ENCODE measurements at places on chromosomes 1 and 21. TPM values are rescaled to one million over a fixed set of nuclear protein-coding genes. Genes with fewer than 3 reads are reported as not detected.

RAB7B gene
- total RNA-seq, result 1.4 TPM

ACP6 gene
- 10.9 TPM for total RNA-seq

PRDM2 gene
- total RNA-seq, result 36.1 TPM

SLC44A5 gene
- total RNA-seq, result 0.58 TPM

- DNase-seq, result no peak
These were observed 2.0 kb downstream of the SYDE2 start for GRCh38 chr1:85198864-85199263.

GRCh38 chr21:41506611-41507520, 1.1 kb downstream of the TMPRSS2 start:
- no peak for DNase-seq

- no peak for DNase-seq
These were observed 155.4 kb downstream of the NFIA start for GRCh38 chr1:61237659-61238358.

DNA sequence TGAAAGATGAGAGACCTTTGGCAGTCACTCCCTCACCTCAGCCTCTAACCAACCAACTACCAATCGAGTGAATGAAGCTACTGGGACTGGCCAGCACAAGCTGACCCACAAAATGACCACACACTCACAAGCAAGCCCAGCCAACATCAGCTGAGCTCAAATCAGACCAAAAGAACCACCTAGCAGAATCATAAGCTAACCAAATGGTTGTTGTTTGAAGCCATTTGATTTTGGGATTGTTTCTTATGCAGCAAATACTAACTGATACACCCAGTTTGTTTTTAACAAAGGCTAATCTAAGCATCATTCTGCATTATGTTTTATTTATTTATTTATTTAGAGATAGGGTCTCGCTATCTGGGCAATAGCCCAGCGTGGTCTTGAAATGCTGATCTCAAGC, 310.4 kb downstream of the SETD4 start:
- DNase-seq, result no peak

GRCh38 chr1:225418598-225418997, 9.2 kb downstream of the LBR start:
- no peak for DNase-seq
